ENCODE measurements at places on chromosomes 11 and 22.

GRCh38 chr22:22993184-22993583 lies 77.1 kb upstream of the GNAZ start:
- no peak for DNase-seq

- no peak for DNase-seq
Measured at GRCh38 chr11:82308979-82309378, 424.7 kb downstream of the FAM181B start.

- DNase-seq: no peak
Measured at GRCh38 chr11:111303461-111303860, 5.1 kb downstream of the POU2AF3 start.

DNA sequence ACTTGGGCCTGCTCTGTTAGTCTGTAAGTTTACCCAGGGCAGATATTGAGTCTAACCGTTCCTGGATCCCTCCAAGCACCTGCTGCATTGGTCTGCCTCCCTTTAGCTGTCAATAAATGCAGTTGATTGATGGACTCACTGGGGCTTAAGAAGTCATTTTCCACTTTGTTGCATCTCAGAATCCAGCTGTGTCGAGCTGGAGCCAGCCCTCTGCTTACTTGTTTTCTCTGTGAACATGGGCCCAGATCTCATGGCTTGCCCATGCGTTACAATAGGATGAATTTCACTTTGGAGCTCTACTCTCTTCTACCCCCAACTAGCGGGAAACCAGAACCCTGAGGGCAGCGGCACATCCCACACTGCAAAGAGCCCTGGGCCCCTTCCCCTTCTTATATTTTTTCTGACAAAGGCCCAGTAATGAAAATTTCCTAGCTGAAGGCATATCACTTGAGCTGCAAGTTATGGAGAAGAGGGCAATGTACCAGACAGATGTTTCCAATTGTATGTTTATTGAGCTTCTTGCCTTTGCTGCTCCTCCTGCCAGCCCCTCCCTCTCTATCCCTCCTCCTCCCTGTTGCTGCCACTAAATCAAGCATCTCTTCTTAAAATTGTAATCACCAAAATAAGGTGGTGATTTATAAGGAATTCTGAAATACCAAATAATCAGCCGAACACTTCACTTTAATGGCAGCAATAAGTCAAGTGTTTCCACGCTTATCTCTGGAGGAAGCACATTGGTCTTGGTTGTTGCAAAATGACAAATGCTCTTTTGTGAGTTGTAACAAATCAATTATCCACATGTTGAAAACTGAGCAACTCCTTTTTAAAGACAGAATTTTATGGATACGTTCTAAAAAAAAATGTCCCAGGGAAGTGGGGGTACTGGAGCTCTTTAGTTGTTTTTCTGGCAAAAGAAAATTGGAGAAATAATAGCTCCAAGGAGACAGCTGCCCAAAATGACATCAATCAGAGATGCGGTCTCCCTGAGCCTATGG lies 212.3 kb upstream of the ZBED5 start:
- no peak for DNase-seq

DNA sequence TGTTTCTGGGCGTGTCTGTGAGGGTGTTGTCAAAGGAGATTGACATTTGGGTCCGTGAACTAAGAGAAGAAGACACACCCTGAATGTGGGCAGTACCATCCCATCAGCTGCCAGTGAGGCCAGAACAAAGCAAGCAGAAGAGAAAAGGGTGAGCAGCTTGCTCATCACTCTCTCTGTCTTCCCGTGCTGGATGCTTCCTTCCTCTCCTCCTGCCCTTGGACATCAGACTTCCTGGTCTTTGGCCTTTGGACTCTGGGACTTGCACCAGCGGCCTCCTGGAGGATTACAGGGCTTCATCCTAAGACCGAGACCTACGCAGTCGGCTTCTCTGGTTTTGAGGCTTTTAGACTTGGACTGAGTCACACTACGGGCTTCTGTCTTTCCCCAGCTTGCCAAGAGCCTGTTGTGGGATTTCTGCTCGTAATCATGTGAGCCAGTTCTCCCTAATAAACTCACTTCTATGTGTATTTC lies 18.8 kb downstream of the APOL2 start:
- no peak for DNase-seq

- DNase-seq: no peak
Measured at GRCh38 chr11:96149743-96150555, 193.0 kb downstream of the MAML2 start.

GRCh38 chr11:40338739-40339138 lies 1120.7 kb downstream of the LRRC4C start:
- DNase-seq: no peak

DNA sequence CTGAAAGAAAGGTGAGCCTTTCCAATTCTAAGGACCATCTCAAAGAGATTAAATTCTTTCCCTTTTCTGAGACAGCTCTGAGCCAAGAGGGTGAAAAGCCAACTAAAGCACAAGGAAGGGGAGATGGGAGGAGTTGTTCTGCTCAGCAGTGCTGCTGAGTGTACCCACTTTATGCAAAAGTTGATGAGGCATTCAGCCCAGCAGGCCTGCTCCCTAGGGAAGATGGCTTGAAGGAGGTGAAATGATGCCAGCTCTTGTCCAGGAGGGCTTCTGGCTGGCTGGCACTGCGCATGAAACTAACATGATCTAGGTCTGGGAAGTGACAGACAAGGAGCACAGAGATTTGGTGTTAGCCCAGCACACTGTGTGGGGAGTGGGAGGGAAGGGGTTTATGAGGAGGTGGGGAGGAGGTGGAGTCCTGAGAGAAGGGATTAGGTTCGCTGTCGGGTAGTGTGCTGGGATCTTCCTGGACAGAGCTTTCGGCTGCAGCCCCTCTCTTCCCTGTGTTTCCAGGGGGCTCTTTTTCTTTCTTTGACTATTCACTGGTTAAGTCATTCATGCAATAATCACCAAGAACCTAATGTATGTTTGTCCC lies 225.5 kb upstream of the NARS2 start:
- no peak for DNase-seq

DNA sequence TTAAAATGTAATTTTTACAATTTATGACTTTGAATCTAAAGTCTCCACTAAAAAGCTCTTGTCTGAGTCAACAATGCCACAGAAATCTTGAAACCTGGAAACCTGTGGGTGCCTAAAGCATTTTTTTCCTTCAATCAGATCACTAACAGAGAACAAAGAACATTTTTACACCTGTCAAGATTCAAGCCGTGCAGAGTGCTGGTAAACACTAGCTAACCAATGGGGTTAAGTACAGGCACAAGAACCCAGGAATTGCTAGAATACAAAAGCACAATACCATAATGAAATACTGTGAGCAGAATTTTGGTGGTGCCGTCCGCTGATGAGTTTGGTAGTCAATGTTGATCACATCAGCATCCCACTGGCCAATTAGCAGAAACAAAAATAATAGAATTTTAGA lies 380.3 kb upstream of the PITPNB start:
- DNase-seq: no peak

- DNase-seq: no peak
Measured at GRCh38 chr22:23032658-23033057, 37.7 kb upstream of the GNAZ start.

DNA sequence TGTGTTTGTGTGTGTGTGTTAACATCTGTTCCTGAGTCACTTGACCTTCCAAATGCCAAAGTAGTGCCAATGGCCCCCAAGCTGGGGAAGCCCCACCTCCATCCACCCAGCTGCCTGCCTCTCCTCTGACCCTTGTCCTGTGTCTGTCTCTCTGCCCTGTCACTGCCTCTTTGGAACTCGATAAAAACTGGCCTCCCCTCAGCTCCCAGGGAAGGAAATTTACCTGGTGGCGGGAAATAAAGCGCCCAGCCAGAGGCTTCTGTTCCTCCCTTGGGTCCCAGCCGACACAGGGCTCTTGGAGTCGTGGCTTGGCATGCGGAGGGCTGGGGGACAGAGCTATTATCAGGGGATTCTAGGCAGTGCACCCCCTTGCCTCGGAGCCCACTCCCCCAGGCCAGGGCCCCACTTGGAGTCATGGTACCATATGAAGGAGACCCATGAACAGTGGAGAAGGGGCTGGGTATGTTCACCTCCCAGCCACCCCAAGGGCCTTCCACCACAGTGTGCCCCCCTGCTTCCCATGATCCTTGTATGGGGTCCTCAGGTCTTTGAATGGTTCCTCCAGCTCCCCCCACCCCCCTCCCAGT lies 6.2 kb downstream of the KCNC1 start:
- no peak for DNase-seq

- no peak for DNase-seq
Measured at GRCh38 chr22:37680191-37680851, 4.9 kb downstream of the LGALS1 start.

GRCh38 chr11:73972187-73972586 lies 10.5 kb downstream of the UCP2 start:
- no peak for DNase-seq

DNA sequence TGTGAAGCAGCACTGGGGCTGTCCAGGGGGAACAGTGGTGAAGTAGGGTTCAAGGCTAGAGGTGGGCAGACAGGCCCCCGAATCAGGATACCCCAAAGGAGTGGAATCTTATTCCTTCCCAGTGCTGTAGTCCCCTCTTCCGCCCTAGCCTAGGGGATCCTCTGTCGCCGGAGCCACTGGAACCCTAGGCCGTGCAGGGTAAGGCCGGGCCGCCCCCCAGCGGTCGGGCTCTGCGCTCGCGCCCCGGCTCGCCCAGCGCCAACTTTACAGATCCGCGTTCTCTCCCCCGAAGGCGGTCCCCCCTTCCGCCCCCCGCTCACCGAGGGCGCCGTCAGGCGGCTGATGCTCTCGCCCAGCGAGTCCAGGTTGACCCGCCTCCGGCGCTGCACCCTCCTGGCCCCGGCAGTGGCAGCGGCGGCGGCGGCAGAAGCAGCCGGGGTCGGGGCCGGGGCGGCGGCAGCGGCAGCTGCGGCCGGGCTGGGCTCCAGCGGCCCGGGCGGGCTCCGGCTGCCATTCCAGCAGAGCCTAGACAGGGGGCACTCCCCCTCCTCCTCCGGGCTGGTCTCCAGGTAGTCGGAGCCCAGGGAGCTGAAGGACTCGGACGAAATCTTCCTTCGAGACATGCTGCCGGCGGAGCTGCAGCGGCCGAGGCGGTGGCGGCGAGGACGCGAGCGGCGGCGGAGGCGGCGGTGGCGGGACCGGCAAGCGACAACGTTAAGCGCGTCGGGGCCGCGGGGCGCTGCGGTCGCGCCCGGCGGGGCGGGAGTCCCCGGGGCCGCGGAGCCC lies 650 bp downstream of the GUCY1A2 start:
- no peak for DNase-seq

DNA sequence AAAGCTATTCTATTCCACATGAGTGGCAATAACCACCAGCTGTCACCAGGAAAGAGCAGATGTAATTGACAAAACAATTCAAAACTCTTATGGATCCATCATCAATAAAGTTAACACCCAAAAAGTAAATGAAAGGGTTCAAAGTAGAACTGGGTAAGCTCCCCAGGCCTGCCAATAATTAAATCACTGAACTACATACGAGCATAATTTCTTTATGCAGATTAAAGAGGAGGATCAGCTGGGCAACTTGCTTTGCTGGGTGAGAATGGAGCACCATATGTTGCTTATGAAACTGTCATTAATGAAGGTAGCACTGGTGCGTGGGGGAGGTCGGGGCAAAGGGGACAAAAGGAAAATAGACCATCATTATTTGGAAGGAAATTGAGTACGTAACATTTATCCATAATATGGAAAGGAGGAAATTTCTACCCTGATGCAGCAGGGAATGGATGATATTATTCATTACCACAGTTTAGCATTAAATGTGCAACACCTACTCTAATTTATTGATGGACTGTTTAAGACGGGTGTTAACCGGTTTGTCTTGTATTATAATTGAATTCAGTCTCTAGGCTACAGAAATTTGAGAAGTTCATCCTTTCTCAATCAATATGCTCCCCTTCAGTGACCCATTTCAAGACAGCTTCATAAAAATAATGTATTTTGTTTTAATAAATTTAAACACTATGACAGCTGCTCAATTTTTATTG lies 315.9 kb downstream of the CADM1 start:
- DNase-seq: no peak

DNA sequence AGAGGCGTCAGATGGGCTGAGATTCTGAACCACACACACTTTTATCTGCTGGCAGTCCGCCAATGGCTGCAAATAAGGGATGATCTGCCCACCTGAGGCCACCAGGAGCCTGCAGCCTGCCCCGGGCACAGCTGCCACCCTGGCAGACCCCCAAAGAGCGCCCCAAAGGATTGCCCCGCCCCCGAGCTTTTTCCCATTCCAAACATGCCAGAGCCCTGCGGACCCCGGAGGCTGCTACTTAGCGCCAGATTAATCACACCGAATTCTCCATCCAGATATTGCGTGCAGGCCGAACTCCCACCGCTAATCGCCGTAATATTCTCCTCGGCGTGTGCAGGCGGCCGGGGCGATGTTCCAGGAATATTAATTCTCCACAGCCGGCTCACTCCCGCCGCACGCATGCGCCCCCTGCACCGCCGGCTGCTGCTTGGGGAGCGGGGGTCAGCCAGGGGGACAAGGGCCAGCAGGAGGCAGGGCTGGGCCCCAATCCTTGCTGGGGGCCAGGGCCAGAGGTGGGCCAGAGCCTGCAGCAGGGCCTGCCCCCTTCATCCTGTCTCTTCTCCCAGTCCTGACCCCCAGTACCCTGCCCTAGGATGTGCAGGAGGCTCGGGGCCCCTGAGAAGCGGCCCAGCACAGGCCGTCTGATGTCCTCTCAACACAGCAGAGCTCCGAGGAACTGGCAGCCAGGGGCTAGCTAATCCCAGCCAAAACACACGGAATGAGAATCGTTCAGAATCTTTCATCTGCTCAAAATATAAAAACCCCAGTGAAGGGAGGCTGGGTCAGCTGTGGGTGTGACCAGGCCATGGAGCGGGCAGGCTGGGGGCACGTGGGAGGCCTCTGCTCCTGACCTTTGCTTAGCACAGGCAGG lies 19.5 kb upstream of the TCF20 start:
- no peak for DNase-seq

- no peak for DNase-seq
Measured at GRCh38 chr11:100825626-100826025, 138.5 kb downstream of the ARHGAP42 start.

DNA sequence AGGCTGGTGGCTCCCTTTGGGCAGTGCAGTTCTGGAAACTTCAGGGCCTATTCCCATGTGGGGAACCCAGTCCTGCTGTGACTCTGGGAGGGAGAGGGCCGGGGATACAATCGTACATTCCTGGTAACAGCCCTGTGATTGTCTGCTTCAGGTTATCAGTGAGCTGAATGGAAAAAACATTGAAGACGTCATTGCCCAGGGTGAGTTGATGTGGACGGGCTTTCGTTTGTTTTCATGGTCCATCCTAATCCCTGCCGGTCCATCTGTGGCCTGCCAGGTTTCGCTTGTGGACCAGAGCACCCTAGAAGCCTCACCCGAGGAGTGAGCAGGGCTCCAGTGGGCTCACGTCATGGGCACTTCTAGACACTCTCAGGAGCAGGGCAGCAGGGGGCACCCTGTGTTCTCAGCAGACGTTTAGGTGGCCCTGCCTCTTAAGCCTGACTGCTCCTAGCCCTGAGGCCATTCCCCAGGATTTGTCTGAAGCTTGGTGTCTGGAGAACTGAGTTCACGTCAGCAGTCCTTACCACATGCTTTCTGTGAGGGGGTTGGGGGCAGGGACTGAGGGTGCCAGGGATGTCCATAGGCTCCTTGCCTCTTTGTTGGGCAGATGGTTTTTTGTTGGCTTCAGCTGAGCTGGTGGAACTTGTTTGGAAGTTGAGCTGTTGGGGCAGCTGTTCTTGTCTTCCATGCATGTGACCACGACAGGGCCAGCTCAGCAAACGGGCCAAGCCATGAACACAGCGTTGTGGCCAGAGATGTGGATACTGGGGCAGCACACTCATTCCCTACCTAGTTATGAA lies 1.9 kb downstream of the RPLP2 start:
- no peak for DNase-seq

All from activated CD8-positive, alpha-beta memory T cell treated with anti-CD3 and anti-CD28 coated beads for 1 hour (primary cell).